ENCODE measurements at places on chromosomes 3 and 15.
A peak's percentile ranks its signal among the peaks of the same experiment; 100 is the strongest.

DNA sequence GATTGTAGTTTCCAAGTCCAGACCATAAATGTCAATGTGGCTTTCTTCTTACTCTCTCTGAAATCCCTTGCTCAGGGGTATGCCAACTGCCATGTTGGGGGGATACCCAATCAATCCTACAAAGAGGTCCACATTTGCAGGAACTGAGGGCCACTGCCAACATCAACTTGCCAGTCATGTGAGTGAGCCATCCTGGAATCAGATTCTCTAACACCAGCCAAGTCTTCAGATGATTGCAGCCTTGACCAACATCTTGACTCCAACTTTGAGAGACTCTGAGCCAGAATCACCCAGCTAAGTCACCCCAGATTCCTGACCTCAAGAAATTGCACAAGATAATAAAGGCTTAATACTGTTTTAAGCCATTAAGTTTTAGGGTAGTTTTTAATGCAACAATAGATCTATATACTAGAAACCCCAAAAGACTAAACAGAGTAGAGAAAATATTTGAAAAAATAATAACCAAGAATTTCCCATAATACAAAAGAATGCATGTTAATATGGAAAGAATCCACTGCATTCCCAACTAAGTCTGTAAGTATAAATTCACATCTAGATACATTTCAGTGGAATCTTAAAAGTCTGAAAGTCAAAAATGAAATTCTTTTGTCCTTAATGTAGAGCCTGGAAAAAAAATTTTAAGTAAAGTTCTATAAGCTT is 22.4 kb downstream of the ISG20 start:
- DNase-seq = peak; percentile 25

GRCh38 chr3:25854635-25855034 is 64.7 kb downstream of the OXSM start:
- DNase-seq = no peak

DNA sequence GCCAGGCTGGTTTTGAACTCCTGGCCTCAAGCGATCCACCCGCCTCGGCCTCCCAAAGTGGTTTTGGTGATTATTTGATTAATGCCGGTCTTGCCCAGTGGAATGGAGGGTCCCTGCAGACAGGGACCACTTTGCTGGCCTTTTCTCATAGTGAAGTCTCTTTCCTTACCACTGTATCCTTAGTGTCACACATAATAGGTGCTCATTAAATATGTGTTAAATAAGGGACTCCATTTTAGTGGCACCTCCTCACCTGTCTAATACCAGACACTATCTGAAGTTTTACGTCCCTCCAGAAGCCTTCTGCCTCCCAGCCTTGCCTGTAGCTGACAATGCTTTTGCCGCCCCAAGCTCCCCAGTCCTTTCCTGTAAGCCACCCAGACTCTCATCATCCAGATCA is 91.3 kb downstream of the AAGAB start:
- DNase-seq = no peak

GRCh38 chr3:16374047-16374934 is 109.3 kb downstream of the OXNAD1 start:
- no peak for DNase-seq

All from activated CD8-positive, alpha-beta memory T cell treated with anti-CD3 and anti-CD28 coated beads, Interleukin-2, amount 10 ng/mL, durations not matched to agents 7 days and 5 days (primary cell).